ENCODE measurements at places on chromosomes 3 and 15.

GRCh38 chr3:195042743-195043606, 228.0 kb downstream of the XXYLT1 start:
- no peak for DNase-seq

DNA sequence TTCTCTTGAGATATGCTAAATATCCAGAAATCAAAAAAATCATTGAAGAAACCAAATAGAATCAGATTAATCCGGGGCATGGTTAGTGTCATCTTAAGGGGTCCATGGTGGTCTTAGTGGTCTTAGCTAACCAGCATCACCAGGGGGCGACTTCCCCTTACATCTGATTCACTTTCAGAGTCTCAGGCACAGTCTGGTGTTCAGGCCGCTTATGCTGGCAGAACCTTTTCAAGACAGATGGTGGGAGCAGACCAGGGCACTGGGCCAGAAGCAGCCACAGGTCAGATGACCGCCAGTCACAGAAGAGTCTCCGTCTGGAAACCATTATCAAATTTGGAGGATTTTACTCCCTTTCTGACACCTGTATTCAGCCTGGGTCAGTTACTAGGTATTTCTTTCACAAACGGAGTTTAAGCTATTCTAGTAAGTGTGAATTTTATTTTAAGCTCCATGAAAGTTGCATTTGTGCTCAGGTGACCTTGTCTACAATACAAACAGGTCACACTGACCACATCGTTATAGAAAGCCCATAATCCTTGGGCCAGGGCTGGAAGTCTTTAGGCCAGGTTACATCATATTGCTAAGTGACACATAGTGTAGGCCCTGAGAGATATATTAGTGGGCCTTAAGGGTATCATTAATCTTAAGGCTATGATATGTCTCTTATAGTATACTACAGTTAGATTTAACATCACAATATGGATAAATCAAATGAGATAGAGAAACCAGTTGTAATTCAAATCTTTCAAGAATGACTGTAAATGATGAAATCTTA, 365.5 kb downstream of the GBE1 start:
- DNase-seq = no peak

- DNase-seq = no peak
Observed at GRCh38 chr3:51798411-51798963, 19.4 kb upstream of the IQCF6 start.

- DNase-seq = no peak
Observed at GRCh38 chr3:150370999-150371398, 37.1 kb upstream of the TSC22D2 start.

GRCh38 chr3:136982520-136983138, 24.8 kb downstream of the IL20RB start:
- no peak for DNase-seq

DNA sequence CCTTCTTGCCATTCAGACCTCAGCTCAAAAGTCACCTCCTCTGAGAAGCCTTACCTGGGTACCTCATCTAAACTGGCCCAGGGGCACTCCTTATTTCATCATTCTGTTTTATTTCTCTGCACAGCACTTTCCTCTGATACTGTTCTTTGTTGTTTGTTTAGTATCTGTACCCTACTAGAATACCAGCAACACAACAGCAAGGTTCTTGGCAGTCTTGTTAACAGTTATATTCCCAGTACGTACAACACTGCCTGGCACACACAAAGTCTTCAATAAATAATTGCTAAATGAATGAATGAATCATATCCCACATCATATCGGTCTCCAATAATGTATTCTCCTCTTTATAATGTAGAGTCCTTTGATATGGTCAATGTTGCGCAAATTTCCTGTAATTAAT, 188.1 kb downstream of the FOXP1 start:
- no peak for DNase-seq

- no peak for DNase-seq
Observed at GRCh38 chr3:25438791-25439555, 10.9 kb downstream of the RARB start.

- DNase-seq = no peak
Observed at GRCh38 chr15:96267463-96267862, 63.0 kb upstream of the NR2F2 start.

GRCh38 chr15:96351761-96352603, 21.5 kb downstream of the NR2F2 start:
- DNase-seq = no peak

GRCh38 chr15:28107904-28108275, 8.8 kb upstream of the OCA2 start:
- no peak for DNase-seq

DNA sequence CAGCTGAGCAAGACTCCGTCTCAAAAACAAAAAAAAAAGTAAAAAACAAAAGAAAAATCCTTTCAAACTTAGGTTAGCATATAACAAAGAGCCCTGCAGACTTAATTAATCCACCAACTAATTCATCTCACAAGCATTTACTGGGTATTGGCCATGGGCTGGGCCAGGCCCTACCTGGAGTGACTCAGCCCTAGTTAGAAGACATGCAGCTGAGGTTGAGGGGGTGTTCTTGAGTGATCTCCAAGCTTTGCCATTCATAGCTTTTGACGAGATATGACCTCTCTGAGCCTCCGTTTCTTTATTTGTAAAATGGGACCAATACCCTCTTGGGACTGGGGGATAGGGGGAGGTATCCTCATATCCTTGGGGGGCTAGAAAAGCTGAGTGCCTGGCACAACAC, 7.8 kb downstream of the FBXL22 start:
- DNase-seq = no peak

DNA sequence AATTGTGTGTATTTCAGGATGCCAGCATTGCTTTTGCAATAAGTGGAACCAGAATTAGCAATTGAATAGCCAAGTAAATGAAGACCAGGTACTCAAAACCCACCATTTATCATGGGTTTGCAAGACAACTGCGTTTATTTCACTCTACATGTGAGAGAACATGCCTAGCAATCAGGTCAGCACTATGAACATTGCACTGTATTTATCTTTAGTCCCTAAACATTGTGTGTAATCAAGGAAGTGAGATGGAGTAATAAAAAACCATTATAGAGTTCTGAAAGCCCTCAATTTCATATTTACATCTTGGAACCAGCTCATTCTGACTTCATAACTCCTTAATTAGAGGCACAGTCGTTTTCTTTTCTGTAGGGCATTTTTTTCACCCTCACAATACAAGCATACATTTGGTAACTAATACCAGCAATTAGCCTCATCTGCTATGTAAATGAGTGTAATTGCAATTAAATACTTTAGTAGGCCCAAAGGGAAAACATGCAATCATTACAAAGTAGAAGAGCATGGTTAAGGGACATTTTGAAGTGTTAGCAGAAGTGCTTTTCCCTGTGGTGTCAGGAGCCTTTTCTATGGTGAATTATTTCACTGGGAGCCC, 153.1 kb upstream of the DPH6 start:
- no peak for DNase-seq

GRCh38 chr15:56180851-56181250, 62.8 kb downstream of the RFX7 start:
- DNase-seq = no peak

DNA sequence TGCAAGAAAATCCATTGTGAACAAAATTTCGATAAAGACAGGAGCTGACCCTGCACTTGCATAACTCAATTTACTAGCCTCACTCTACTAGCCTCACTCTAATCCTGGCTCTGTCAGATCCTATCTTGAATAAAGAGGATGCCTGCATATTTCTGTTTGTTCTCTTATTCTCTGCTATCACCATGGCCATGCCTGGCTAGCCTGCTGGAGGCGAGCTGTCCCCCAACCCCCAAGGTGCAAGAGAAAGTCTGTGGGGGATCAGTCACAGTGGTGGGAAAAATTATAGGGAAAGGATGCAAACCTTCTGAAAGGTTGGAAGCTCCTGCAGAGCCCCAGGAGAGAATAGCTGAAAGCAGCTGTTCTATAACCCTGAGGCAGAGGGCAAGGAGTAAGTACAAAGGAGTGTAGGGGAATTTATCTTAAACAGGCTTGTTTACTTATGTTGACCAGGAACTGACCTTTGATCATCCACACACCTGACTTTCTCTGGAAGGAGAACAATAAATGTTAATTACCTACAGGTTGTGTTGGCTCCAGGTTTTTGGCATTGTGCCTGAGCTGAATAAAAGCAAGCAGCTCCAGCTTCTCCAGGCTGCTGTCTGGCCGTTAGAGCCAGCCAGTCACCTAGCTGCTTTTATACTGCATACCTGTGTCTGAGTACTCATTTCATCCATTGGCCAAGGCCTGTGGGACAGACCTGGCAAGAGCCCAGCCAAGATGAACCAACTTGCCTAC, 137.7 kb upstream of the RASGRP1 start:
- DNase-seq = no peak

- DNase-seq = no peak
Observed at GRCh38 chr3:194054540-194054939, 81.4 kb upstream of the HES1 start.

DNA sequence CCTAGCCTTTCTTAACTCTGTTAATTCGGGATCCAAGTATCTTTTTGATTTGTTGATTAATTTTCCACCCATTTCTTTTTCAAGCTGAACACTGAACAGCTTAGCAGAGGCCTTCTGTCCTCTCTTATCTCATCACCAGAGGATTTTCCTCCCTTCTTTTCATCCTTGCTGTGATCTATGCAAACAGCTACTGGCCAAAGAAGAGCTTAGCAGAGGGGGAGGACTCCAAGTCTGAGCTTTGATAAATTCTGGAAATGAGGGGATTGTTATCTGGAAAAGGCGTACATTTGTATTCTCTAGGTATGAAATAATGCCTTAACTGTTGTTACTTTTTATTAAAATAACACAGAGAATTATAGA, 13.4 kb downstream of the DZIP3 start:
- no peak for DNase-seq

DNA sequence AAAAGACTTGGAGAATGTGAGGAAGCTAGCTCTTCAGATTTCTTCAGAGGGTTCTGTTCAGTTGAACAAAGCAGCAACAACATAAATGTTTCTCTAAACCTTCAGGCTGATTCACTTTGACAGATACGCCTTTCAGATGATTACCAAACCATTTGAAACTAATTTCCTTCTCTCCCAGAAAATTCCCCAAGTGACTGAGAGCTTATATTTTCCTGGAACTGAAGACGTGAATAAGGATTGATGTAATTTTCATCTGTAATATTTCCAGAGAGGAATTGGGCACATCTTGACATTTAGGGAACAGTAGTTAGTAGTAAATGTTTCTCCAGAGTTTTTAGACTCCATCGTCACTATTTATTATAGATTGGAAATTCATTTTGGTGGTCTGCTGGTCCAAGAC, 108.6 kb upstream of the AADACL2 start:
- DNase-seq = no peak

- no peak for DNase-seq
Observed at GRCh38 chr3:140765246-140765645, 87.4 kb downstream of the TRIM42 start.

GRCh38 chr3:17027318-17027717, 142.6 kb downstream of the PLCL2 start:
- no peak for DNase-seq

- DNase-seq = no peak
Observed at GRCh38 chr3:65873869-65874268, 164.8 kb downstream of the MAGI1 start.

DNA sequence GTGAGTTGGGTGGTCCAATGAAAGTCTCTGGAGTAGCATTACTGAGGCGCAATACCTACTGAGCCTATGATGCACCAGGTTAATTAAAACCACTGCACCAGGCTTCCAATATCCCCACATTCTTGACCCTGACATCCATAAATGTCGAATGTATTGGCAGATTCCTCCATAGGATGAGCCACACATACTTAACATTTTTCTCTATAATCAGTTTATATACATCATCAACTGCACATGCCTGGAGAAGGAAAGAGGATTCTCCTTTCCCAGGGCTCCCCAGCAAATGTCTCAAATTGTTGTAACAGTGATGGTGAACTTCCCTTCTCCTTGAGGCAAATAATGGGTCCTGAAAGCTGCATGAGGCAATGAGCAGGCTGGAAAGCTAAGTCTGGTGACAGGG, 82.3 kb upstream of the LPP start:
- DNase-seq = no peak

DNA sequence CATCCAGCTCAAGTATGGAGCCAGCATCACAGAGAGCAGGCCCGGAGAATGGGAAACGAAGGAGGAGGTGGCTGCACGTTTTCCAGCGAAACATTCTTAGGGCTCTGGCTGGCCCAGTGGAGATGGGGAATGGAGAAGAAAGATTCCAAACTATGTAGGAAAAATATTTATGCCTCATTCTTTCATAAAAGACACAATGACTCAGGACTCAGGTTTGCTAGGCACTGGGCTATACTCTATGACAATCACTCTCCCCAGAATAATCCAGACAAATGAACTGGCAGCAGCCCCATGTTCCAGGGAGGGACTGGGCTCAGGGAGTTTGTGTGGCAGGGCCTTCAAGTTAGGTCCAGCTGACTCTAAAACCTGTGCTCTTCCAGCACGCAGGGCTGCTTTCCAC, 110.8 kb upstream of the RAD18 start:
- DNase-seq = no peak

GRCh38 chr15:50112488-50113186, 6.4 kb downstream of the ATP8B4 start:
- DNase-seq = no peak

- DNase-seq = no peak
Observed at GRCh38 chr3:98584547-98584946, 8.9 kb downstream of the CPOX start.

DNA sequence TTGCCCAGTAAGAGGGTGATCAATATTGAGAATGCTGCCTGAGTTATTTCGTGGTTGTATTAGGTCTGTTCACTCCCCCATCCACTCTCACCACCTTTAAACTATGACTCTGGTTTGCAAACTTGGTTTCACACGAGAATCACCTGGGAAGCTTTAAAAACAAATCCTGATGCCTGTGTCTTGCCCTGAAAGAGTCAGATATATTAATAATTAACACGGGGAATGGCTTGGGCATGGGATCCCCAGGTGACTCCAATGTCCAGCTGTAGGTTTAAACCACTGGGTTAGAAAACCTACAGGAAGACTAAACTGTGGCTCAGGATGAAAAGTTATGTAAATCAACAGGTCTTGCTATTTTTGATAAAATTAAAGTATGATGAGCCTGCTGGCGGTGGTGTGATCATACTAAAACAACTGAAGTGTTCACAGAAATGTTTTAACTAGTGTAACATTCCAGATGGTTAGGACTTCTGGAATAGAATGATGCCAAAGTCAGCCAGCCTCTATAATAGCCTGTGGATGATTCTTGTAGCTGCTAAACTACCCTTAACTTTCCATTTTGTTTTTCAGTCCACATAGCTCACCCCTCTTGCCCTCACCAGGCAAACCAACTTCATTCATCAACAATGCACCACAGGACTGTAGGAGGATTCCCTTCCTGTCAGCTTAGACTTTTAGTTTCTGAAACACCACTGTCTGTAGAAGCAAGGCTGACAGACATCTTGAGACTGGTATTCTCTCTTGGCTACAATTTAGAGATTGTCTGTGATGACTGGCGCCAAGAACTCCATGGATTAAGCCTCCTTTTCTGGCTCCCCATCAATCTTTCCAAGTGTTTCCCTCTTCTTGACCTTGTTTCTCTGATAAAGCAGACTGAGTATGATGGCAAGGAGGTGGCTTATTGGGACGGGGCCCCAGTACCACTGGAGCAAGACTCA, 119.1 kb upstream of the ADAMTS9 start:
- DNase-seq = no peak

- DNase-seq = no peak
Observed at GRCh38 chr15:94064676-94065313, 166.6 kb upstream of the MCTP2 start.

All from stimulated activated CD8-positive, alpha-beta memory T cell treated with anti-CD3 and anti-CD28 coated beads, Interleukin-15, amount 100 ng/mL, for 48 hours (primary cell).